ENCODE measurements at places on chromosomes 3 and 15.

DNA sequence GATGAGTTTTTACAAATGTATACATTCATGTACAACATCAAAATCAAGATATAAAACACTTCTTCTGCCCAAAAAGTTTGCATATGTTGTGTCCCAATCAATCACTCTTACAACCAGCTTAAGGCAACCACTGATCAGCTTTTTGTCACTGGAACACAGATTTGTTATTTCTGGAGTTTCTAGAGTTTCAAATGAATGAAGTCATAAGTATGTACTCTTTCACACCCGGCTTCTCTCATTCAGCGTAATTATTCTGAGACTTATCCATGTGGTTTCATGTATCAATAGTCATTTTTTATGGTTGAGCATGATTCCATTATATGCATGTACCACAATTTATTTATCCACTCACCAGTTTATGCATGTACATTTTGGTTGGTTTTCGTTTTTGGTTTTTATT lies 53.0 kb upstream of the CORO2B start:
- no peak for DNase-seq

GRCh38 chr3:40597441-40597840 lies 72.7 kb downstream of the ZNF621 start:
- DNase-seq = no peak

- DNase-seq = peak; percentile 15
Observed at GRCh38 chr15:73273181-73274002, 95.4 kb downstream of the HCN4 start.

GRCh38 chr15:45863881-45864580 lies 229.2 kb downstream of the SQOR start:
- no peak for DNase-seq

DNA sequence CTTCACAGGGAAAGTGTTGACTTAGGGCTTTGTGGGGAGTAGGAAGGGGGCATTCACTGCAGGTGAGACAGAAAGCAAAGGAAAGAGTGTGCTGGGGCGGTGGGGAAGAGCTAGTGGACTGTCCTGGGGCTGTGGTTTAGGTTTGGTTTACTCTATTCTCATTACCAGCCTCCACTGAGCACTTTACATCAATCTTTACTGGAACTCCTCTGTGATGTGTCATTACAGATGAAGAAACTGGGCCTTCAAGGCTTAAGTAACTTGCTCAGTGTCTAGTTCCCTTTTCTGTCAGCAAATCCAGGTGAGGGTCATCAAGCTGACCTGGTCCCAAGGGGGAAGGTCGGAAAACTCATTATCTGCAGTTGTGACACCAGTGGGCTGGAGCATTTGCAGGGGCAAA lies 120.2 kb upstream of the PFN2 start:
- no peak for DNase-seq

DNA sequence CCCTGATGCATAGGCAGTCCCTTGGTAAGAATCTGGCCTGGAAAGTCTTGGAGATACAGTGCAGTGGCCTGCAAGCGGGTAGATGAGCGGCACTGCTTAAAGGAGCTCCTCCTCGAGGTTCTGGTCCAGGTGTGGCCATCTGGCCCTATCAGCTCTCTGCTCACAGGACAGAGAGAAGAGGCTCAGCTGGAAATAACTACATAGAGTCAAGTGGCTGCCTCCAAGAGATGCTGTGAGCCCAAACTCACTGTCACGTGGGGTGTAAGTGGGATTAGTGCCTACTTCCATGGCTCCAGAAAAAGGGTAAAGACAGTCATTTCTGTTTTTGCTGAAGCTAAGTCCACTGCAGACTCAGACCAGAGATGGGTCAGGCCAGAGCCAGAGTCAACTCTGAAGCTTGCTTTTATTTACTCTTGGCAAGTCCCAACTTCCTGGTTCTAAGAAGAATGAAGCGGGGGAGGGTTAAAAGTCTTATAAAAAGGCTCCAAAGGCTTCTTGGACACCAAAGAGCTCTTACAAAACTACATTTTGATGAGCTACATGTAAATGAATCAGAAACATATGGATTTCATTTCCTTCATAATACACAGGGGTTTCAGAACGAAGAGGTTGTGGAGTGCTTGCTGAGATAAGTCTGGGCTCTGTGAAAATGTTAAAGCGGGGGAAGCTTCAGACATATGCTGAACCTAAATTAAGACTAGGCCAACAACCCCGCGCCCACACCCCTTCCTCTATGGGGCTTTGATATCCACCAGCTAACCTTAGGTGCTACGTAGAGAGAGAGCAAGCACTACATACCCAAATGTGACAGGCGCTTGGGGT lies 77.1 kb downstream of the PDZRN3 start:
- DNase-seq = no peak

DNA sequence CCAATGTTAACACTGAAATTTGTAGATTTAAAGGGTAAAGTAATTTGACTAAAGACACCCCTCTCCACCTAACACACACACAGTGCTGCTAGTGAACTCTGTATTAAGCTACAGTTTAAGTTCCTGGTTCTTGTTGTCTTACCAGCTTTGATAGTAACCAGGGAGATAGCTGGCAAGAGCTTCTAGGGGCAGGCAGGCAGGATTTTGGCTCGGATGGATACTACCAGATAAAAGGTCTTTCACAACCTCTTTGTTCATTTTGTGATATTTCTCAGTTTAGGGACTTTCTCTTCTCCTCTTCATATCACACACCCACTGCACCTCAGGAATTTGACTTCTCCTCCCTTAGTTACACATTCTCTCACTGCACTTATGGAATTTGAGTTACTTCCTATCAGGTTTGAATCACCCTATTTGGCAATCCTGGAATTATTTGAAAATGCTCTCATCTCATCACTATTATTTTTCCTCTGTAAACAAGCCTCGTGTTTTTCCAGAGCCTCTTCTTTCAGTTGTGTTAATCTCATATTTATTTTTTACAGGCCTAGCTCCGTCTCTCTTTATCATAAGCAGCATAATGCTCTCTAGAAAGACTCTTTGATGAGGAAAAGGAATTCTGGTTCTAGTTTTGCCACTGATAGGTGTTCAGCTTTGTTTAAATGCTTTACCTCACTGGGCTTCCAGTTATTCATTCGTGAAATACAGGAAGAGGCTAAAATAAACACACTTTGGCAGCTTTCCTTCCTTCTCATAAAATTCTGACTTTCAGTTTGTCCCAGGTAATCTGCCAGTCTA lies 23.0 kb upstream of the CLDN1 start:
- DNase-seq = peak; percentile 44

DNA sequence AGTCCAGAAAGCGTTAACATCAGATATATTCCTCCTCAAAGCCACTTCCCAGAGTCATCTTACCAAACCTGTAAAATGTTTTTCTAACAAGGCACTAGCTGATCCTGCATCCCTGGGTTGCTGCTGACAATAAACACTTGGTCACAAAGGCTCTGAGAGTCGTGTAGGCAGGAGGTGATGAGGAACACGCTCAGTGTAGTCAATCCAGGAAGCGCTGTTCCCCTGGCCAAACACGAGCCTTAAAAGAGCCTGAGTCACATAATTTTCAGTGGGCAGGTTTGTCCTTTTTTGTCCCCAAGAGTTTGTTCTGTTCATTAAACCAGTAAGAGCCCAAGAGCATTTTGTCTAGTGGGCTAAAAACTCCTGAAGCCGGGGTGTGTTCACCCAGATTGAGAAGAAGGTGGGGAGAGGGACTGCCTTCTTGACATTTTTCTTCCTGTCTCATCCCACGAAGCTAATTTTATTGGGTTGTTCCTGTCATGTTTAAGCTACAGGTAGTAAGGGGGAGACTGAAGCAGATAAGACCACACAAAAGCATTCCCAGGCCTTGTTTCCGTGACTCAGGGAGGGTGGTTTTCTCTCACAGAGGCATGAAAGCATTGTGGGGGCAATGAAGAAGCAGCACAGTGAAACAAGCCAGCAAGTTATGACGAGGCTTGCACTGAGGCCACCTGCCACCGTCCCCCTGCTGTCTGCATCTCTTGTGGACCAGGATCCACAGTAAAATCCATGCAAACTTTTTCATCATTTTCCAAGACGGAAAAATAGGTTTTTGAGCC lies 73.7 kb downstream of the FOXB1 start:
- no peak for DNase-seq

GRCh38 chr15:95085056-95085455 lies 853.7 kb downstream of the MCTP2 start:
- DNase-seq = no peak

GRCh38 chr3:61627768-61628185 lies 66.4 kb downstream of the PTPRG start:
- no peak for DNase-seq

DNA sequence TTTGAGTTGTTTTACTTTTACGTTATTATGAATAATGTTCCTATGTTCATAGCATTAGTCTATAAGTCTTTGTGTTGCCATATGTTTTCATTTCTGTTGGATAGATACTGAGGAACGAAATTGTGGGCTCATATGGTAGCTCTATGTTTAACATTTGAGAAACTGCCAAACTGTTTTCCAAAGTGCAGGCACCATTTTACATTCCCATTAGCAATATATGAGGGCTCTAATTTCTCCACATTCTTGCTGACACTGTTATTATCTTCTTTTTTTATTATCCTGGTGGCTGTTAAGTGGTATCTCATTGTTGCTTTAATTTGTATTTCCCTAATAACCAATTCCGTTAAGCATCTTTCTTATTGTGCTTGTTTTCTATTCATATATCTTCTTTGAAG lies 1.8 kb upstream of the PIK3R4 start:
- no peak for DNase-seq

GRCh38 chr15:38475361-38475760 lies 21.4 kb downstream of the FAM98B start:
- DNase-seq = no peak

DNA sequence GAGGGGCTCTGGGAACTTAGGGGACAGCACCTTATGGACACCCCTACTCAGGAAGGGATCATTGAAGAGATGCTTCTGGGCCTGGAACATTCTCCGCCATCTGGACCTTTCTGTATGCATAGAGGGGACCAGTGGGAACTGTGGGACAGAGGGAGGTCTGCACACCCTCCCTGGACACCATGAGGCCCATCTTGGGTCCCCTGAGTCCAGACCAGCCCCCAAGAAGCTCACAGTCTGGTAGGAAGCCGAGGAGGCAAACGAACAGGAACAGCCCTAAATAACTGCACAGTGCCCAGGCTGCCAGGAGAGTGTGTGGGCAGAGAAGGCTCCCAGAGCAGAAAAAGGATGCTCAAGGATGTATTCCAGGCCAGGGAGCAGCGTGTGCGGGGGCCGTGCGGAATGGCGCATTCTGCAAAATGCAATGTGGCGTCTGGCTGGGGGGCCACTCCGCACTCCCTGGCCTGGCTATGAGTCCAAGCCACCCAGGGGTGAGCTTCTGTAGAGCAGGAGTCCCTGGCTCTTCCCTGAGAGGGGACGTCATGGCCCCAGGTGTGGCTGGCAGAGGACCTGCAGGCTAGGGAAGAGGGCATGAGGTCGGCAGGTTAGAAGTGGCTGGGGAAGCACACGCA lies 24.5 kb upstream of the KLF13 start:
- DNase-seq = no peak

DNA sequence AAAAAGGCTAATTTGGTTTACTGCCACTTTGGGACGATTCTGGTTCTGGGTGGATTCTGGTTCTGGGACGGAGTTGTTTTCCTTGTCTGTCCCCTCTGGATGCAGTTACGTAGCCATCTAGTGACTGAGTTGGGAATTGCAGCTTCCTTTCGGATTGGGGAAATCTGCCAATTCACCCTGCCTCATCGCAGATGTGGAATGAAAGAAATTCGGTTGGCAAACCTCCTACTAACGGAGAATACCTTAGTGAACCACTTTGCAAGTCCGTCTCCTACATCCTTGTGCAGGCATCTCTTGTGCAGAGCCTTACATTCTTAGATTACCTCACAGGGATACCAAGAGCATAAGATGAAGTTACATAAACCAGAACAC lies 31.5 kb upstream of the AP4E1 start:
- peak; percentile 43 for DNase-seq

- no peak for DNase-seq
Observed at GRCh38 chr15:74549816-74550215, 8.8 kb downstream of the ARID3B start.

GRCh38 chr3:31462050-31462569 lies 70.6 kb upstream of the STT3B start:
- DNase-seq = no peak

DNA sequence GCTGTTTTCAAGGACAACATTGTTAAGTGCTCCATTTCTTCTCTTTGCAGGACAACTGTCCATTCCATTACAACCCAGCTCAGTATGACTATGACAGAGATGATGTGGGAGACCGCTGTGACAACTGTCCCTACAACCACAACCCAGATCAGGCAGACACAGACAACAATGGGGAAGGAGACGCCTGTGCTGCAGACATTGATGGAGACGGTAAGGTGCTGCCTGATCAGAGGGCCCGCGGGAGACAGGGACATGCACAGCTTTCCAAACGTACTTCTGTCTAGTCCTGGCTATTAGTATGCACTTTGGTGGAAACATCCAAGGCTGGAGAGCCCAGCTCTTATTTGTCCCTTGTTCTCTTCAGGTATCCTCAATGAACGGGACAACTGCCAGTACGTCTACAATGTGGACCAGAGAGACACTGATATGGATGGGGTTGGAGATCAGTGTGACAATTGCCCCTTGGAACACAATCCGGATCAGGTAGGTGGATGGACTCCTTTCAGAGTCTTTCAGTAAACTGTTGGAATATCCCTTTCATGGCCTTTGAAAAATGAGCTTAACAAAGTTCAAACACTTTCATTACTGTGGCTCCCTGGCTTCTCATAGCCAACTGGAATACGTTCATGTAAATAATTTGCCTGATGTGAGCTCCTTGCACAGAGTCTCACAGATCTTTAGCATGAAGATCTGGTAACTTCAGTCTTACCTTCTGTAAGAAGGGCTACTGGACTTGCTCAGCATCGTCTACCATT lies 10.4 kb downstream of the THBS1 start:
- no peak for DNase-seq

DNA sequence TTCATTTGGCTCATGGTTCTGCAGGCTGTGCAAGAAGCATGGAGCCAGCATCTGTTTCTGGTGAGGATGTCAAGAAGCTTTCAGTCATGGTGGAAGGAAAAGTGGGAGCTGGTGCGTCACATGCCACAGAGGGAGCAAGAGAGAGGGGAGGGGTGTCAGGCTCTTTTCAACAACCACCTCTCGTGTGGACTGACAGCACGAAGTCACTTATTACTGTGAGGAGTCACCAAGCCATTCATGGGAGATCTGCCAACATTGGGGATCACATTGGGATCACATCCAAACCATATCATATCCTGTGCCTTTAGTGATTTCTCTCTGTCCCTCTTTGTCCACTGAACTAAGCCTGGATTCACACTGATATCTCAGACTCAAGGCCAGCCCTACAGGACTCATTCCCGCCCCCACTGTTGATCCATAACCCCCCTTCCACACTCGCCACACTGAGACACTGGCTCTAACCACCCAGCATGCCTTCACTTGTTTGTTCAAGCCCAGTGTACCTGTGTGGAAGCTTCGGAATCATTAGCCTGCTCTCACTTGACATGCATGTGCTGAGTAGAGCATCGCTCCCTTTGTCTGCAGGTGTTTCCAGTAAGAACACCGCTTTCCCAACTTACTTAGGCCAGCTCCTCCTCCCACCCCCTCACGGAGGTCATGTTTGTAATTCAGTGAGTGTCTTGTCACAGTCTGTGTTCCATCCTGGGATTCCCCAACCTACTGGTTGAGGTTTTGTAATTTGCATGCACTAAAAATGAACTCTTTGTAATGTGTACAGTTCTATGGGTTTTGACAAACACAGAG lies 132.2 kb downstream of the KLF13 start:
- no peak for DNase-seq
